ENCODE measurements at places on chromosomes 12 and 14.

DNA sequence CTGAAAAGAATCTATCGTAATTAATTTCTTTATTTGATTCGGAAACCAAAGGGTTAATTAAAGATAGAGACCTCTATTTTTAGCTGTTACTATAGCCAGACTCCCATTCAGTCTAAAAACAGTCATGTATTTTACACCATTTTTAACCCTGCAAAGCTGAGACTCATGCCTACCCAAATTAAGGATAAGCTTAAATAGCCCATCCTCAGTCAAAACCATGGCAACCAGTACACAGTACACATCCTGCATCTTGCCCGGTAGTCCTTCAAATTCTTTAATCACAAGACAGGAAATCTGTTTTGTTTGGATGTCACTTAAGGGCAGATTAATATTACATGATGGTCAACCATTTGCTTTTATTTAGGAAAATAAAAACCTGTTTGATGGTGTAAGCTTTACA lies 25.5 kb upstream of the KCNK10 start:
- DNase-seq = no peak

DNA sequence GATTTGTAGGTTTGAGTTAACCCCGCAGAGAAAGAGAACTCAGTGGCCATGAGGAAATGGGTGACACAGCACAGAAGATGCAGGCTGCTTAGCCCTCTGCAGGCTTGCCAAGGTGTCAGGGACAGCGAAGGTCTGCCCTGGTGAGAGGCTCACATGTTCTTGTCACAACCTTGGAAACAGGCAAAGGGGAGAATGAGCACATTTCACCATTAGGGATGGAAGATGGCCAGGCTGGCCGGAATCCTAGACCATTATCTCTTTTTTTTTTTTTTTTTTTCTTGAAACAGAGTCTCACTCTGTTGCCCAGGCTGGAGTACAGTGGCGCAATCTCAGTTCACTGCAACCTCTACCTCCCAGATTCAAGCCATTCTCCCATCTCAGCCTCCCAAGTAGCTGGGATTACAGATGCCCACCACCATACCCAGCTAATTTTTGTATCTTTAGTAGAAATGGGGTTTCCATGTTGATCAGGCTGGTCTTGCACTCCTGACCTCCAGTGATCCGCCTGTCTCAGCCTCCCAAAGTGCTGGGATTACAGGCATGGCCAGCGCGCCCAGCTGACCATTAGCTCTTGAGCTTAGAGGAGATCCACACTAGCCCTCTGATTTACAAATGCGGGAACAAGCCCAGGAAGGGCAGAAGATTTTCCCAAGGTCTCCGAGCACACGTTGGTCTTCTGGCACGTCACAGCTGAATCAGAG lies 34.6 kb downstream of the LTBP2 start:
- DNase-seq = no peak

GRCh38 chr14:91893007-91893406 lies 25.7 kb upstream of the TC2N start:
- no peak for DNase-seq

GRCh38 chr12:95942101-95942523 lies 302 bp downstream of the CCDC38 start:
- DNase-seq = no peak

DNA sequence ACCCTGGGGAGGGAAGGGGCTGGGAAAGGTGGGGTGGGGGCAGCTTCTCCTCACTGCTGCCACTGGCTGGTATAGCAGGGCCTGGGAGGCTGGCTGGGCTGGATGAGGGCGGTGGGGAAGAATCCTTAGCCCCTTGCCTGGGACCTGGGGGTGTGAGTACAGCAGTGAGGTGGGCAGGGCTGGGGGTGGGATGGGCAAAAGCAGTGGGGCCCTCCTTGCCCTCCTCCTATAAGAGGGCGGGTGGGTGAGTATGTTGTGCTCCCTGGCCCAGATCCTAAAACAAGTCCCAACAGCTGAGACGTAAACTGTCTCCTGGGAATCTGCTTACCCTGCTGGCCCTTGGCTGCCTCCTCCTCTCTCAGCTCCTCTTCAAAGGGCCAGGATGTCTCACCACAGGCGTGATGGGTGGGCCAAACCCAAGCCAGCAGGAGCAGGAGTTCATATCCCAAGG lies 2.2 kb downstream of the NCKAP5L start:
- no peak for DNase-seq

- no peak for DNase-seq
These were observed 1300.5 kb downstream of the TMEM121 start for GRCh38 chr14:106826833-106827369.
